ENCODE measurements at places on chromosomes 13 and 19.

- DNase-seq: peak; percentile 84
Observed at GRCh38 chr19:913080-913748, at the start of gene R3HDM4. TSS of gene R3HDM4 (minus strand) at chr19:913219. CDS start at chr19:913157, 62 bp downstream.

- DNase-seq: no peak
Observed at GRCh38 chr19:33436360-33437345, 63.1 kb downstream of the CEBPG start.

GRCh38 chr19:17404621-17405249 is 695 bp downstream of the BST2 start:
- DNase-seq: no peak

DNA sequence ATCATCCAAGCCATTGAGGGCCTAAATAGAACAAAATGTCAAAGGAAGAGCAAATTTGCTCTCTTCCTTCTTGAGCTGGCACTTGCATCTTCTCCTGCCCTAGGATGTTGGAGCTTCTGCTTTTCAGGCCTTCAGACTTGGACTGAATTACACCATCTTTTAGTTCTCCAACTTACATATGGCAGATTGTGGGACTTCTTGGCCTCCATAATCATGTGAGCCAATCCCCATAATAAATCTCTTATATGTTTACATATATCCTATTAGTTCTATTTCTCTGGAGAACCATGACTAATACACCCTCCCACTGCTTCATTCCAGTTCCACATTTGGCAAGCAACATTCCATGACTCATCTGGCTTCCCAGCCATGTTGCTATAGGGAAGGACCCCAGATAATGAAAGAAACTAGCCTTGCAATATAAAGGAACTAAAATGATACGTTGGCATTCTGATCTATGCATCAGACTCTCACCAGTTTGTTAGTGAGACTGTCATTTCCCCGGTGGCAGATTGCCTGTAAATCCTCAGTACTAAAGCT is 11.0 kb upstream of the ACOD1 start:
- DNase-seq: no peak

DNA sequence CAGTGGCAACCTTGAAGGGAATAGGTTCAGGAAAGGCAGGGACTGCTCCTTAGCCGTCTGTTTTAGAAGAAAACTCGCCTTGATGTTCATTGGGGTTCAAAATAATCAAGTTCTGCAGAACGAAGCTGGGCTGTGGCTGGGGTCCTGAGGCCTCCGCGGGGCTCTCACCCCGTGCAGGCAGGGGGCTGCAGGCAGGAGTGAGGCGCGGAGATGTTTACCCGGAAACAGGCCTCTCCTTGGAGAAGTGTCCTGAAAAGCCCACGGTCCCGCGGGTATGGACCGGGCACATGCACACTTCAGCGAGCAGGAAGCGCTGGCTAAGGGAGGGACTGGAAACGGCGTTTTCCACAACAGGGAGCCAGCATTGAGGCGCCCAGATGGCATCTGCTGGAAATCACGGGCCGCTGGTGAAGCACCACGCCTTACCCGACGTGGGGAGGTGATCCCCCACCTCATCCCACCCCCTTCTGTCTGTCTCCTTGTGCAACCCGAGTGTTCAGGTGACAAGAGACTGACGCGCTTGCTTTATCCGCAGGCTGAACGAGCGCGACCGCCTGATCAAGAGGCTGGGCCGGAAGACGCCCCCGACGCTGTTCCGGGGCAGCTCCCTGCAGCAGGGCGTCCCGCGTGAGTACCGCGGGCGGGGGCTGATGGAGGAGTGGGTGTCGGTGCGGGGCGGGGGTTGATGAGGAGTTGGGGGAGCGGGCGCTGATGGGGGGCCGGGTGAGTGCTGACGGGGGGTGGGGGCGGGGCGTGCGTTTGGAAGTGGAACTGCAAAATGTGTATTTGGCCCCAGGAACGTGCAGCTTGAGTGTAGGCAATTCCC is 39.6 kb downstream of the SHISA2 start:
- DNase-seq: no peak

DNA sequence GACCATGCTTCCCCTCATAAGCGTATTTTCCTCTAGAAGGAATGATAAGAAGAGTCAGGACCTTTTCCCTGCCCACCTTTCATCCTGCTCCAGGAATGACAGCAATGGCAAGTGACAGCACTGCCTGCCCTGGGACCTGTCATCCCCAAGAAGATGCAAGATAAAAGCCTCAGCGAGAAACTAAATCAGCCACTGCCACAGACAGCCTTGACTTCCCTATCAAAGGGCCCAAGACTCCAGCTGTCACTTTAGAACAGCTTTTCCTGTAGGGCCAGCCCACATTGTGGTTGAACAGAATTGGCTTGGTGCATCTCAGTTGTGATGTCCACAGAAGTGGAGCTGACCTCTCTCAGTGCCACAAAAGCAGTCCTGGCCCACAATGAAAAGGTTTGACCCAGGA is 1.1 kb downstream of the RAB8A start:
- no peak for DNase-seq

DNA sequence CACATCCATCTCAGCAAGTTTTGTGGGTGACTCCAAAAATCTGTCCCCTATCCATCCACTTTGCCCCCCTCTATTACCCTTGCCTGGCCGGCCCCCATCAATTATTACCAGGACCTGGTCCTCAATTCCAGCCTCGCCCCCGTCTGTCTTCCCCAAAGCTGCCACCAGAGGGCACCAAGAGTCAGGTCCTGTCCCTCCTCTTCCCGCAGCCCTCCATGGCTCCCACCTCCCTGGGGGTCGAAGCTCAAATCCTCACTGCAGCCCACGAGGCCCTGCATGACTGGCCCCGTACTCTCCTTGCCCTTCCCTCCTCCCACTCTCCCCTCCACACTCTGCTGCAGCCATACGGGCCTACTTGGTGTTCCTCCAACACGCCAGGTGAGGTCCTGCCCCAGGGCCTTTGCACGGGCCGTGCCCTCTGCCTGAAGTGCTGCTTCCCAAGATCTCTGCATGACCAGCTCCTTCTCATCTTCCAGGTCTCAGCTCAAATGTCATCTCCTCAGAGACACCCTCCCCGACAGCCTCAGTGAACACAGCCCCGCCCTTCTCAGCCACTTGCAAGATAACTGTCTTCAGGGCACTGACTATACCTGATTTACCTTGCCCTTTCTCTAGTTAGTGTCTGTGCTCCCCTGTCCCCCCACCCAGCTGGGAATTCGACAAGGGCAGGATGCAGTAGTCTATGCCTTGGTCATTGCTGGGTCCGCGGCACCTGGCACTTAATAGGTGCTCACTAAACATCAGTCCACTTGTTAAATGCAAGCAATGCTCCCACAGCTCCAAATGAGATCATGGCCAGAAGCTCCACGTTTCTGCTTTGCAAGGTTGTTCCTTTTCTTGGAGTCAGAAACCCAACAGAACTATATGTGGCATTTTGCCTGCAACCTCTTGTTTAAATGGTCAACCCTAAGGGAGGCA is 16.8 kb upstream of the SEMA6B start:
- no peak for DNase-seq

- DNase-seq: no peak
Observed at GRCh38 chr19:45468803-45469131, 971 bp downstream of the FOSB start.

- DNase-seq: no peak
Observed at GRCh38 chr13:32086366-32086765, 54.8 kb downstream of the FRY start.

DNA sequence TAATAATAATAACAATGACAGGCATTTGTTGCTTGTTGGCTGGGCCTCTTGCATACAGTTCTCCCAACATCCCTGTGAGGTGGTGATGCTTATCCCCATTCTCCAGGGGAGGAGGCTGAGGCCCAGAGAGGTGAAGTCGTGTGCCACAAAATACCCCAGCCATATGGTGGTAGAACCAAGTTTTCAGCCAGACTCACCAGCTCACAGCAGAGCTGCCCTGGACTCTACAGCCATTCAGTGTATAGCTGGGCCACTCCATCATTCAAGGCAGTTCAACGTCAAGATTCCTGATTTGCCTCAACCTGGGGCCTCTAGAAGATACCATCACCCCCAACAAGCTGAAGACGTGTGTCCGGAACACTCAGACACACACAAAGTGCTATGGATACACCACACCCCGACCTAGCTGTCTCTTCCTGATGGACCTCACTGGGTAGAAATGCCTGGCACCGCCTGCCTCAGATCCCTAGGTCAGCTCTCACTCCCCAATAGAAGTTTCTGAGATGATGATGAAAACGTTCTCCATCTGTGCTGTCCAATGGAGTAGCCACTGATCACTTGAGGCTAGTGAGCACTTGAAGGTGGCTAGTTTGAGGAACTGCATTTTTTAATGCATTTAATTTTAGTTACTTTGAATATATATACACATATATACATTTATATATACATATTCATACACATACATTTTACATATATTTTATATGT is 4.3 kb upstream of the CEACAM19 start:
- DNase-seq: no peak

DNA sequence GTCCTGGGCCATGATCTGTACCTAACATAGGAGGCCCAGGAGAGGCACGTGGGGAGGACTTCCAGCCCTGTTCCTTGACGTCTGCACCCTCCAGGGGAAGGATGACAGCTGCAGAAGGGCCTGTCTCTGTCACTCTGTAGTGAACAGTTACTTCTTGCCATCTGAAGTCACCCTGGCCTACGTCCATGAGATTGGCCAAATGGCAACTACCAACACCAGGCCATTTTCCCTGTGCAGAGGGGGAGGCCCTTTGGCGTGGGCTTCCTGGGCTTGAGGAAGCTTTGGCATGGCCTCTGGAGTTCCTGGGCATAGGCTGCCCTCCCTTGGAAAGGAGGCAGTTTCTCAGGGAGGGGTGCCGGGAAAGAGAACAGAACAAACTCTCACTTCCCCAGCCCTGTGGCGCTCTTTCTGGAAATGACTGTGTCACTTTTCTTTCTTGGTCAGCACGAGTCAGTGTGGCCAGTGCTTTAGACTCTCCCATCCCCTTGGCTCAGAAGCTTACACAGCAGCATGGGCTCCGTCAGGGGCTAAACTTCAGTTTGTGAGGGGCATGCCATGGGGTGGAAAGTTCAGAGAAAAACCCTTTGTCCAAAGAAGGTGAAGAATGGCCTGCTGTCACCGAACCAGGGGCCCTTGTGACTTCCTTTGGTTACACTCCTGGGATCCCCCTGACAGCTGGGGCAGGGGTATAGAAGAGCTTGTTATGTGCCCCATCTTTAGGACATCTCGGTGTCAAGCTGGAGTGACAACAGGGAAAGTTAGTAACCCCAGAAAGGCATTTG is 5.3 kb downstream of the CARM1 start:
- no peak for DNase-seq

DNA sequence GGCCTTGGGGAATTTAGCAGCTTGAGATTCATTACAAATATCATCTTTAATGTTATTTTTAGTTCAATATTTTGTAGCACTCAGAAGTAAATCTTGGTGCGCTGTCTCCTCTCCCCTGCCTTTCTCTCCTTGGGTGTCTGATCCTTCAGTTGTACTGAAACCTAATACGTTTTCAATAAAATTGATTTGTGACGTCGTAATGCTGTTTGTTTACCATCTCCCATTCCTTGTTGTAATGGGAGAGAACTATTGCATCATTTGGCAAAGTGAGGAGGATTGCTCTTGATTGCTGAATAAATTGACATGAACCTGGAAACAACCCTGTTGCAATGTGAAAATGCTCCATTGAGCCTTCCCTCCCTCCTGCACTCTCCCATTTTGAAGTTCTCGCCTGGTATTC is 43.2 kb upstream of the TSHZ3 start:
- DNase-seq: no peak

GRCh38 chr19:1534972-1535371 is 11.1 kb downstream of the PLK5 start:
- no peak for DNase-seq

GRCh38 chr19:39136225-39136940 is 10.8 kb downstream of the PAK4 start:
- no peak for DNase-seq

DNA sequence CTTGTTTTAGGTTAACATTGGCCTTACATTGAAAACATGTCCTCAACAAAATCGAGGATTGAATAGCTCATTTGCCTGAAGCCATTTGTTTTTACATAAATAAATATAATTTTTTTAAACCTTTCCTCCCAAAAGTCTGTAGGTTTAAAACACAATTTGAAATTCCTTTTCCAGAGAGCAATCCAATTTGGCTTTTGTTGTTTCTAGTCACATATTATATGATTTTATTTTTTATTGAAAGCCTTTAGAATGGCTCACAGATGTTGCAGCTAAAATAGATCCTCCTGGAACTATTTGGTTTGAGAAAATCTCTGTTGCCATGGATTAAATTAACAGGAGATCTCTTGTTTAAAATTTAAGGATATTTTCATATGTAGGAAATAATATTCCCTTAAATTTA is 512.6 kb downstream of the KLF5 start:
- DNase-seq: no peak

DNA sequence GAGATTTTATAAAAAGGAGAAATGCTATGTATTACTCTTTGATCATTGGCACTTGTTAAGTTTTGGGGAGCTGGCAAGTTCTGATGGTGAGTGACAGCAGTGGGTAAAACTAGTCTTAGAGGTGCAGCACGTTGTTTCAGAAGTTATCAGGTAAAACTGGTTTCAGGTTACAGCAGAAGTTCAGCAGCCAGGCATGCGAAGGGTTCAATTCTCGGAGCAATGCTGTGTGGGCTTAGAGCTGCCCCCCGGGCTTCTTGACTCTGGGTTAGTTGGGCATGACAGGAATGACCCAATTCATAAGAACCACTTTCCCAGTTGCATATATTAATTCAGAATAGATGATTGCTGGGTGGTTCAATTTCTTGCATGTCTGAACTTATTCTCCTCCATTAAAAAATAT is 34.8 kb downstream of the ING1 start:
- DNase-seq: no peak

- no peak for DNase-seq
Observed at GRCh38 chr13:45434556-45435371, 16.6 kb upstream of the SLC25A30 start.
